ENCODE measurements at places on chromosomes 6 and 20. TPM values are rescaled to one million over a fixed set of nuclear protein-coding genes. Genes with fewer than 3 reads are reported as not detected.
A peak's percentile ranks its signal among the peaks of the same experiment; 100 is the strongest.

DNA sequence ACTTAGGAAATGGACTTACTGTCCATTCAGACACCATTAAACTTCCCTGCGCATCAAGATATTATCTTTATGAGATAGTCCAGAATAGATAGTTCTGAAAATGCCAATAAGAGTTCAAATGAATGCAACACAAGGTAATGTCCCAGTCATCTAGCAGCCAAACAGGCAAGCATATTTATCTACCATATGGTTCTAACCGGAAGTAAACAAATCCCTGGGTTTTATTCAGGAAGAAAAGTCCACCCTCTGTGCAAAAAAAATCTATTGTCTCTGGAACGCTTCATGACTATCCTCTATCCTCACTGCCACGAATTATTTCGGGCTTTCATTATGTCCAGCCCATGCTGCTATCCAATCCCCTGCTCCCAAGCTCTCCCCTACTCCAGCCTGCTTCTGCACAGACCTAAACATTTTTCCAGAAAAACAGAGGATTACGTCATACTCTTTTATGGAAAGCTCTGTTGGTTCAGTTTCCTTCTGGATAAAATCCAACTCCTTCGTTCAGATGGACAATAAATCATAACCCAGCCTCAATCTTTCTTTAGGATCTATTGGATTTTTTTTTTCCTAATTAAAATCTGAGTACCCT is 11.4 kb downstream of the PPIL6 start:
- no peak for DNase-seq

Gene CCN2
- total RNA-seq, result 52.0 TPM

DNA sequence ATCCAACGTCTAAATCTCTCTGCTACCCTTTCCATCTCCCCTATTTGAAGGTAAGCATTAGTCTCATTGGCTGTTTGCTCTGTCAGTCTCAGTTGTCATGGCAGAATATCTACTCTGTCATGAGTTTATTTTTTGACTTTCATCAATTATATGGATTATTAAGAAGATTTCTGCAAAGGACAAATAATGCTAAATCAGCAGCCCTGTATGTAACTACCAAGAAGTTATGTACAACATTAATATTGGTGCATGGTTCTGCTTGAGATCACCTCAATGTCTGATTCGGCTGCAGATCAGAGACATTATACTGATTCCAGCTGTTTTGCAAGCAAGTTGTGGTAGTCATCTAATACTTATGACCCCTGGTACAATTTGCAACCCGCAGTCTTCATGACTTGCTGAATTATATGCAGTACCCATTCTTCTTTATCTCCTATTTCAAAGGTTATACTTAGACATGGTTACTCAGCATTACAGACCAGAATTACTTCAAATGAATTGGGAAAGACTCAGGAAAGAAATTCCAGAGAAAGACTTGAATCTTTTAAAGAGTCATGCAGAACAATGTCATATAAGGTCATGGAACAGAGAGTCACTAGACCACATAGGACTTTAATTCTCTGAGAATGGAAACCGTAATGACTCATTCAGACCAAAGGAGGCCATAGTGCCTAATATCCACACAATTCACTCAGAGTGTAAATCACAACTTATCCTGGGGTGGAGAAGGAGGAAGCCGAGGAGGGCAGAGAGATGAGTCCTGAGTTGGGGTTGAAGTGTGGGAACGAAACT is 201.4 kb downstream of the IBTK start:
- DNase-seq, result no peak

GRCh38 chr20:10671919-10672623 is 1.7 kb downstream of the JAG1 start:
- DNase-seq, result peak; percentile 82
